ENCODE measurements at places on chromosomes 3 and 15.
A peak's percentile ranks its signal among the peaks of the same experiment; 100 is the strongest.

- DNase-seq, result no peak
These were observed 114.6 kb downstream of the CYP19A1 start for GRCh38 chr15:51223771-51224229.

DNA sequence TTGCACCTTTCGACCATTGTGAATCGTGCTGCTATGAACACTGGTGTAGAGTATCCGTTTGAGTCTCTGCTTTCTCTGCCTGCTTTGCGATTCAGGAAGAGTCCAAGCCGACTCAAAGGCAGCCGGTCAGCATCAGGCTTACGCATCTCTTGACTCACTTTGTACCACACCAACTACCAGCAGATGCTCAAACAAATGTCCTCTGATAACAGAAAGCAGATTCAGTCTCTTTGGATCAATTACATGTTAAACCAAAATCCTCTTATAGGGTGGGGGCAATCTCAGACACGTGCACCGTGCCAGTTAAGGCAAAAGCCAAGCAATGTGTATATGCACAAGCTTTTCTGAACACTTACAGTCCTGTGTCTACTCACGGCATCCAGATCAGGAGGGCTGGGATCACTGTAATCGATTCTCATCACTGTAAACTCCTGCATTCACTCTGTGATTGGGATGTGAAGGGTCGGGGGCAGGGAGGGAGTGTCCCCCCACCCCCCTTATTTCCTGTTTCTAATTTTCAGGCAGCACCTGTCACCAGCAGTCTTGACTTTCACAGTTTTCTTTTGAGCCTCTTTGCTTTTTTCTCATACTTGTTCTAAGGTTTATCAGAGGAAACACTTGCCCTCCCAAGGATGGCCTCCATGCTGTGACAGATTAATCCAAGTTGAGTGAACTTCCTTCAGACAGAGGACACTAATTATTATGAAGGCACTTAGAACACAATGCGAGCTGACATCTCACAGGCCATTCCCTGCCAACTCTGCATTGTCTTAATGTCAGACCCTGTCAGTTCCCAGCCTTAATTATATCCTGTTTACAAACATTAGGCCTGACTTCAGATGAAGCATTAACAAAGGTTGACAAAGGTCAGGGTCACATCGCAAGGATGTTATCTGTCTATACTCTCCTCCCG is 153.5 kb downstream of the MECOM start:
- no peak for DNase-seq

- DNase-seq, result no peak
These were observed 12.2 kb upstream of the VEPH1 start for GRCh38 chr3:157515398-157515797.

- DNase-seq, result no peak
These were observed 26.0 kb upstream of the RPL29 start for GRCh38 chr3:52021489-52022268.

DNA sequence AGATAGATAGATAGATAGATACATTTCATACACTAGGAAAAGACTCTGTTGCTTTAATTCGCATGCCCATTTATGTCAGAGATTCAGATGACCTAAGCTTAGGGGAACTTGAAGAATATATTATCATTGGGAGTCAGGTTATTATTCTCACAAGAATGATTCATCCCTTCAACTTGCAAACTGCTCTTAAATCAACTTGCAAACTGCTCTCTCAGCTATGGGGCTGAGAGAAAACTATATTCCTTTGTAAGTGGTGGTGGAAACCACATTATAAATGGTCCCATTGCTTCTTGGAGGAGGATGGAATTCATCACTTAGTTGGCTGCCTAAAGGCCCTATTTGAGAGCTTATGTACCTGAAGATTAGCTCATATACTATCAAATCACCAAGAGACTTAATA is 160.9 kb upstream of the STAC start:
- no peak for DNase-seq

DNA sequence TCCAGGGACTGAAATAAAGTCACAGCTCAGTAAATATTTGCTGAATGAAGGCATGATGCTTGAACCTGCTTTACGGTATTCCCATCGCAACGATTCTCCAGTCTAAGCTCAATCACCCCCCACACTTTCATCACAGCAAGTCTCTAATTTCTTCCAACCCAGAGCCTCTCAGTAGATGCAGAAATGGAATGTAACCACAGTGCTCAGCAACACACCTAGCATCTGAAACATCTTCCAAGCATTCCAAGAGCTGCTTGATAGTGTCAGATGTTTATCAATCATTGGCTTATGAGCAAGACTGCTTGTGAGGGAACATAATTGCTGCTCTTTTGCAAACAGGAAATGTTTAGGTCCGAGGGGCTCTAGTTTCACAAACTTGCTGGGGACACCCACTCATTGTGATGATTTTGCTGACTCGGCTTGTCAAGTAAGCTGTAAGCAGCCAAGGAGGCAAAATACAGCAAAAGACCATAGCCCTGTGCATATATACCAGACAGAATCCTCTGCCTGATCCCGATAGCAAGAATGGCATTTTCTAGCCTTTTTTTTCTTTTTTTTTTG is 751.2 kb downstream of the NR2F2 start:
- DNase-seq, result no peak

DNA sequence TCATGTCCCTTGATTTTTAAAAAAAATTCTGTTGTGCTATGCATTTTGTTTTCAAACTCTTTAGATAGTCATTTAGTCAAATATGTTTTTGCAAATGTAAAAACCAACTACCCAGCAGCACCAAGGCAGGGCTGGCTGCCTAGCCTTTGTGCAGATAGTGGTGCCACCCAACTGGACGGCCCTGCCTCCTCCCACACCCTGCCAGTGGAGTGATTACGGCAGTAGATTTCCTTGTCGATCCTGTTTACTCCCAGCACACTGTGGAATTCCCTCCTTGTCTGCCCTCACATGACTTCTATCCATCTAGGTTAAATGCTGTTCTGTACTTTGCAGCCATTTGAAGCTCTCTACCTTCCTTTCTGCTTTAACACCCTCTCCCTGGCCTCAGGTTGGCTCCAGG is 79.4 kb upstream of the PLXNA1 start:
- DNase-seq, result no peak

DNA sequence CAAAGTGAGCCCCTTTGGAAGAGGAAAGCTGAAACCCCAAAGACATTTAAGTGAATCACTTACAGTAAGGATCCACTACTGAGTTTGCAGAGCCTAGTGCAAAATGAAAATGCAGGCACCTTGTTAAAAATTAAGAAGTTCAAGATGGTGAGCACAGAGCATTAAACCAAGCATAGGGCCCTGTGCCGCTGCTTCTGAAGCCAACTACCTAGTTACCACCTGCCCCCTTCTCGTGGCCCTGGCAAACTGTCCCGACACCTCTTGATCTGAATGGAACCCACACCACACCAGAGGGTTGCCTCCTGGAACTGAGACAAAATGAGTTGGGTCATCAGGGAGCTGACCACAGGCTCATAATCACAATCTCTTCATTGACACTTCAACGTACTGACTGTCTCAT is 25.6 kb downstream of the LRRC2 start:
- no peak for DNase-seq

DNA sequence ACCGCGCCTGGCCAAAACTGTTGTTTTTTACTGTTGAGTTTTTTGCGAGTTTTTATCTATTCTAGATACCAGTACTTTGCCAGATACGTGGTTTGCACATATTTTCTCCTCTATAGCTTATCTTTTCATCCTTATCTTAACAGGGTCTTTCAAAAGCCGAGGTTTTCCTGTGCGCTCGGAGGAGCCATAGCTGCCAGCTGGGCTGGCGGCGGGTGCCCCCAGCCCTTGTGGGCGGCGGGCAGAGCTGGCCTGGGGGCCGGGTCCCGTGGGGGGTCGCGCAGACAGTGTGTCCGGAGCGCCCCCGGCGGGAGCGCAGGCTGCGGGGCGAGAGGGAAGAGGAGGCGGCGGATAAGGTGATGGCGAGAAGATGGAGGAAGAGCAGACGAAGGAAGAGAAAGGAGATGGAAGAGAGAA is 11.1 kb upstream of the EIF4A2 start:
- no peak for DNase-seq

GRCh38 chr3:31116651-31117050 is 222.2 kb upstream of the GADL1 start:
- DNase-seq, result no peak

GRCh38 chr3:159605776-159606175 is 382.9 kb upstream of the IL12A start:
- no peak for DNase-seq

DNA sequence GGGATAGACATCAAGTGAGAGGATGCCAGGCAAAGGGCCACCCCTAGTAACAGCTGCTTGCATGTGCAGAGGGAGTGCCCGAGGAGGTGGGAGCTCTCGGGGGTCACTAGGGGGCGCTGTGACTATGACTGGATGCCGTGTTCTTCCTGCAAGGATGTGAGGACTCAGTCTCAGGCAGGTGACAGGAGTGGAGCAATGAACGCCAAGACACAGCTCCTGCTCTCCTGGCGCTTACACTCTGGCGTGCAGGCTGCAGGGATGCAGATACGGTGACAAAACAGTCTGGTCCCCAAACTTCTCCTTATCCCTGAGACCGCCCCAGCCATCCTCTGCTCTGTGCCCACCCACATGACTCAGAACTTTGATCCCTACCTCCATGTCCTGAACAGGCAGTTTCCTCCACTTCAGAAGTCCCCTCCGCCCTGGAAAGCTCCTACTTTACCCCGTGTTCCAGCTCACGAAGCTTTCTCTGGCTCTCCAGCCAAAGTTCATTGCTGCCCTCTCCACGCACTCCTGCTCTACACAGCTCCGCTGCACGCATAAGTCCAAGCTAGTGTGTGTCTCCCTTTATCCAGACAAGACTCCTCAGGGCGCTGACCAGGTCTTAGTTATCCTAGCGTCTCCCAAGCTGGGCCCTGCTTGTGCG is 14.7 kb downstream of the RHOV start:
- peak; percentile 82 for DNase-seq

DNA sequence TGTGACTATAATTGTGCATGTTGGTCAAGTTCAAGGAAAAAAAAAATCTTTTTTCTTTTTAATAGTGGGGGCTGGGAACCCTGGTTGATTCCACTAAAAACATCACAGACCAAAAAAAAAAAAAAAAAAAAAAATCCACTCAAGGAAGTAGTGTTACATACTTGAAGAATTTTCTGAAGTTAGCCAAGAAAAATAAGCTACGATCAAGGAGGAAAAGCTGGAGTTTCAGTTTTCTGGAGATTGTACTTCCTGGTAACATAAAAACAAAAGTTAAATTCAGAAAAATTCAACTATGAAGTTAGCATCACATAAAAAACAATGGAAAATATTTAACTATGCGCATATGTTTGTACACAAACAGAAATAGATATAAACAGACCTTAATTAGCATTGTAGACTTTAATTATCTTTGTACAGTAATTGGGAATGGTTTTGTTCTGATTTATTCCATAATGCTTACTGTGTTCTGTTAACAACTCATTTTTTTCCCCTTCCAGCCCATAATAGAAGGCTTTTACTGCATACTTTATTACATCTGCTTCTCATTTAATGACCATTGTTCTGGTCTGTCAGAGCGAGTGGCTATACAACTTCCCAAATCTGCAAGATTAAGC is 194.3 kb downstream of the RORA start:
- DNase-seq, result no peak

GRCh38 chr15:40439960-40440742 is 602 bp upstream of the BAHD1 start:
- DNase-seq, result no peak

GRCh38 chr3:186167646-186168395 is 58.9 kb upstream of the ETV5 start:
- no peak for DNase-seq

- no peak for DNase-seq
These were observed 76.2 kb upstream of the OXTR start for GRCh38 chr3:8845641-8846040.

DNA sequence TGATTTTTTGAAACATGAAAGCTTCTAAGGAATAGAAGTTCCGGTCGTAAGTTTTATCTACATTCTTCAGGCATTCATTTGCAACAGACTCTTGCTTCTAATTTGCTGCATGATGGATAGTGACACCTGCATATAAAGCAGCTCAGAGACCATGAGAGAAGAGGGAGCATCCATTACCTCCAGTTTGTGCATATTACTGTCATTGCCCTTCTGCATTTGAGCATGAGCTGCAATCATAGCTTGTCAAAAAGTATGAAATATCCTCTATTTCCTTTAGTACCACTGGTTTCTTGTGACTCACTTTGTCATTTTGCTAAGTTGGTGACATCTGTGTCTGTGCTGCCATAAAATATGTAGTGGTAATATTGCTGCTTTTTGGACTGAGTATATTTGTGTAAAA is 160.1 kb upstream of the STAC start:
- DNase-seq, result no peak

GRCh38 chr3:18618723-18619122 is 193.6 kb upstream of the SATB1 start:
- DNase-seq, result no peak

- DNase-seq, result no peak
These were observed 1.4 kb downstream of the CYFIP1 start for GRCh38 chr15:22978691-22979237.
